Activated effector memory CD4-positive, alpha-beta T cell treated with Interleukin-2 at 50 U/mL for 16 hours (primary cell): ENCODE measurements at places on chromosomes 7 and 10.

GRCh38 chr7:156558198-156558597 lies 82.4 kb upstream of the RNF32 start:
- no peak for DNase-seq

DNA sequence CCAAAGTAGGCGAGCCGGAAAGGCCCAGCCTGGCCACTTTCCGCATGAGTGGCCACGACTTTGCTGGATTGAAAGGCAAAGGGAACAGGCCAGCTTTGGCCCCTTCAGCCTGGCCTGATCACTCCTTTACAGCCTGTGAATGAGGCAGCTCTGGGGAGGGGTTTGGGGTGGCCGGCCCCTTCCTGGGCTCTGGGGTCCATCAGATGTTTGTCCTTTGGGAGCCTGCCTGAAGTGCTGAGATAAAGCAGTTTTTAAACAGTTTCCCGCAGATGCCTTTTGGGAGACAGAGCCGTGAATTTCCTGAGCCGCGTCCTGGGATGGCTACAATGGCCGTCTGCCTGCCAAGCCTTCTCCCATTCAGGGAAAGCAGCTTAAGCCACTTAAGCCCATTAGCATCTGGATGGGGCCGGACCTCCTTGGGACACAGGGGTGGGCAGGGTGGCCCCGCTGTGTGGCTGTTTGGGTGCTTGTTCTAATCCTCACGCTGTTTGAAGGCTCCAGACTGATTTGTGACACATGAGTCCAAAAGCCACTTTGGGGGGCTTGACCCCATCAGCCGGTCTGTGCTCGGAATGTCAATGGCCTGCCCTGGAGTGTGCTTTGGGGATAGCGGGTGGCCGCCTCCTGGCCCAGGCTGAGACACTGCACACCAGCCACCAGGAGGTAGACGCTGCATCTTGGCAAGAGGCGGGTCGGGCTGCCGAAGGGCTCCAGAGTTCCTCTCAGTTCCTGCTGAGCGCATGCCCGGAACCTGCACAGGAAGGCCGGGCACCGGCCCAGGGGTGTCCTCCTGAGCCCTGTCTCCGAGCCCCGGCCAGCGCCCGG lies 38.9 kb downstream of the NKX6-2 start:
- no peak for DNase-seq

- DNase-seq = no peak
Measured at GRCh38 chr10:83062871-83063270, 1076.4 kb upstream of the GHITM start.

DNA sequence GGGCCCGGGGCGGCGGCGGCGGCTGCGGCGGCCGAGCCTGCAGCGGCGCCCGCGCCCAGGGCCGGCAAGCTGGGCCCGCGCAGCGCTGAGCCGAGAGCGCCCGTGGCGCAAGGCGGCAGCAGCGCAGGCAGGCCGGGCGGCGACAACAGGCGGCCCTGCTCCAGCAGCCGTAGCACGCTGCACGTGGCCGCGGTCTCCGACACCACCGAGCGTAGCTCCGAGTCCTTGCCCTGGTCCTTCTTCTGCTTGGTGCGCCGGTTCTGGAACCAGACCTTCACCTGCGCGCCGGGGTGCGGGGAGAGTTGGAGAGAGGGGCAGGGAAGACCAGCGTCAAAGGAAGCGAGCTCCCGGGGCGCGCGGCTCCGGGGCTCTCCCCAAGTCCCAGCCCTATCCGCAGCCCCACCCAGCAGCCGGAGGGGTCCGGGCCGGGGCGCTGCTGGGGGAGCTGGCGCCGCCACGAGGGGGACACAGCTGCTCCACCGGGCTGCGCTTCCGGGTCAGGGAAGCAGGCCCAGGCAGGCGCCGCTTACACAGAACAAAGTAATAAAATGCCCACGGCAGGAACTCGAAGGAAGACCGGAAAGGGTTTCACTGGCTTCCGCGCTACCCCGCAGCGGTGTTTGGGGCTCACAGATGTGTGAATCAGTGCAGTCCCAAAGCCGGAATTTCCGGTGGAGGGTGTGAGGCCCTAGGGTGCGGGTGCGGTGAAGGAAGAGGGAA lies 3.6 kb downstream of the VAX1 start:
- DNase-seq = no peak

DNA sequence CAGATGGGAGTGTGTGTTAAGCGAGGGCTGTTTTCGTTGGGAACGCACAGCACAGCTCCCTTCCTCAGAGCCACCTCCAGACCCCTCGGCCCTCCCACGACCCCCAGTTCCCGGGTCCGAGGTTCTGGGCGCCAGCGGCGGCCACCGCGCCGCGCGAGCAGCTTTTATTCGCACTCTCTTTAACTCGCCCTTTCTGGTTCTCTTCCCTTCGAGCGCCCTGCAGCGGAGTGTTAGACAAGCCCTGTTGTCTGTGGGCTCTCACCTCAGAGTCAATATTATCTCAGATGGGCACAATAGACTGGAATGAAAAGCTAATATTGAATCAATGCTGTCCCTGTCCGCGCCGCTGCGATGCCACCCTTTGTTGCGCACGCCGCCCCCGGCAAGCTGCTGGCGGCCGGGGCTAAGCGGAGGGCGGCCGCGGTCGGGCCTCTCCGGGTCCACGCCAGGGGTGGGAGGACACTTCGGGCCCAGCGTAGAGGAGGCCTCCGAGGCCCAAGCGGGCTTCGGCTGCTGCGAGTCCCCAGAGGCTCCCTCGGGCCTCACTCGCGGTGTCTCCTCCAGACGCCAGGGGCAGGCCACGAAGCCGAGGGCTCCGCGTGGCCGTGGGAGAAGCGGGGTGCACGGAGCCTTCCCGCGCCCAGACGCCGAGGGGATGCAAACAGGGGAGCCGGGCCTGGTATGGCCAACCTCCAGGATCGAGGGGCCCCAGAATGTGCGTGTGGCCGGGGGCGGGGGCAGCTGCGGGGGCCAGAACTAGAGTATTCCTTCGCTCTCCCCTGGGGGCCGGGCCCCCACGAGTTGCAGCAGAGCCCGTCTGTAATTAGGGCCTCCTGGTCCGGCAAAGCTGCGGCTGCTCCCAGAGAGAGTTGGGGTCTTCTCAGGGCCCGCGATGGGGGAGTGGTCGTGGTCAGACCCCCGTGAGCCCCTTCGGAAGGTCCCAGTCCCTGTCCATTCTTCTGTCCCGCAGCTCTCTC lies 7.9 kb upstream of the EMX2 start:
- no peak for DNase-seq

- DNase-seq = no peak
Measured at GRCh38 chr7:129021656-129022055, 33.3 kb downstream of the TNPO3 start.

- no peak for DNase-seq
Measured at GRCh38 chr7:16531707-16532106, 5.1 kb downstream of the LRRC72 start.

DNA sequence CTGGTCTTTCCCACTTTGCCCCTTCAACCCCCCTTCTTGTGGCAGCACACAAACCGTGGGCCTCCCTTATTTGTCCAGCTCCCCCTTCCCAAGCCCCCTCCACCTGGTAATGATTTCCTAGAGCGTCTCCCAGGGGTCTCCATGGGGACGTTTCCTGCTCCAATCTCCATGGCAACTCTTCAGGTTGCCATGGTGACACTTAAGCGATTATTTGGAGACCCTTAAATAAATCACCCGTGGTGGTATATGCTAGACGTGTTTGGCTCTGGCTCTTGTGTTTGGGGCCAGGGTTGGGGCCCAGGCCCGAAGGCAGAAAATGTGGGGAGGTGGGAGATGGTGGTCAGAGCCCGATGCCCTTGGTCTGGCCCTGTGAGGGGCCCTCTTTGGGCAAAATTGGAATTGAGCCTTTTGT lies 41.1 kb upstream of the DLG5 start:
- DNase-seq = no peak

DNA sequence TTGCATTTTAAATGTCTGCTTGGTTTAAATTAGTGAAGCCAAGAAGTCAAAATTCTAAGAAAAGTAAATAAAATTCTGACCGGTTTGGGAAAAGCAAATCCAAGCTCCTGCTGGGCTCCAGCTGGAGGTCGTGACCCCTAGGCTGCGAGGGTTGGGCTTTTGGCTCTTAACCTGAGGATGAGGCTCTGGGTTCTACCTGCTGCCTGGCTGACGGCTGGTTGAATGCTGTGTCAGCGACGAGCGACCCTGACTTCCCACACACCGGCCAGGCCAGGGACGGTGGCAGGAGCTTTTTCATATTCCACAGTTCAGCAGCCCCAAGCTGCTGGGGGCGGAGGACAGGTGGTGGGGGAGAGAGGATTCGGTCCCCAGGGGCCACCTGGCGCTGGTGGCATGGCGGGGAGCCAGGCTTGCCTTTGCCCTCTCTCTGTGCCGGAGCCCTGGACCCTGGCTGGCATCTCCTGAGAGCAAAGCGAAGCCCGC lies 843 bp upstream of the PLPP4 start:
- DNase-seq = no peak

DNA sequence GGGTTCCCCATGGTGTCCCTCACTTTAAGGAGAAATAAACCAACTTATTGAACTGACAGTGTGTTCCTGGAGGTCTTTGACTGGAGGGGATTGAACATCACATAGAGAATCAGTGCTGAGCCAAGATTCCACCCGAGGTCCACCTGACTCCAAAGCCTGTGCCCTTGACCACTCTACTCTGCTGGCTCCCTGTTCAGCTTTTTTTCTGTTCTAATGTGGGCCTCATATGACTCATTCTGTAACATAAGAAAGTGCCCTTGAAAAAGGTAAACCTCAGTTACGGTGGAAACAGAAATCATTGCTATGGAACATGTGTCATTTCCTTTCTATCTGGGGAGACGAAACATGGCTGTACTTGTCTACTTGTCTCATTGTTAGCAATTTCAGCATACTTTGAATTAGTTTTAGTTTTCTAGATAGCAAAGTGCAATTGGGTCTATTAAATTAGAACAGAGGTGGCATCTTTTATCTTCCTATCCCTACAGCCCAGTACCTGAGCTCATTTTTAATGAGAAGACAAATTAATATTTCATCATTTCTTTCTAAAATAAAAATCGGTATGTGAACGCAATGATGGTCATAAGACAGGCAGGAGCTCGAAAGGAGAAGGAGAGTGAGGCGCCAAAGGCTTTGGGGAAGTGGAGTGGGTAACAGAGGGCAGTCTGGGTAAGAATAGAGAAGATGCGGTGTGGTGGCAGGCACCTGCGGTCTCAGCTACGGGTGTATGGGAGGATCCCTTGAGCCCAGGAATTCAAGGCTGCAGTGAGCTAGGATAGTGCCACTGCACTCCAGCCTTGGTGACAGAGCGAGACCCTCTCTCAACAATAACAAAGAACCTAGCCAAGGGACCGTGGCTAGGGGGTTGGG lies 1.5 kb downstream of the GSDME start:
- no peak for DNase-seq
